Endothelial cell of umbilical vein (primary cell): ENCODE measurements at places on chromosomes 11 and 22.

DNA sequence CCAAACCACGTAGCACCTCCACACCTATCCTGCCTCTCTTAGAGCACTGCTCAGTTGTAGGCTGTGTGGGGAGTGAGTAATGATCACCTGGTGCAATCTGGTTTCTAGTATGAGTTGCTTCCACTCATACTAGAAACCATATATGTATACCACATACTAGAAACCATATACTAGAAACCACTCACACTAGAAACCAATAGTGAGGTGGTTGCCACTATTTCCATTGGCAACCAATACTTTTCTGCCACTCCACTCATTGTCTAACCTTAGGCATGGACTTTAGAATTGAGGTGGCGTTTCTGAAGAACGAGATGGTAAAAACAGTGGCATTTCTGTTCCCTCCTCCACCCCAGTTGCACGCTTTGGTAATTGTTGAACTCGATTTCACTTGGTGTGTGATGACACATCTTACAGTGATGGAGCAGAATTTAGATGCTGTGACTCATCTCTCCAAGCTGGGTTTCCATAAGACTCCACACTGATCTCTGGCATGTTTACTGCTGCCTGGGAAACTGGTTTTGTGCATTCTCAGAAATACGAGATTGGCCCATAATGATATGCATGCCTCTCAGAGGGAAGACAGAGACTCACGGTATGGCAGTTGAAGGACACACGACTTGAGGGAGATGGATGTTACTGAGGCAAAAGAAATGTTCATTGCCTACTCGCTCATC lies 82.9 kb downstream of the KIRREL3 start:
- DNase-seq, result no peak

- no peak for DNase-seq
Measured at GRCh38 chr11:115630214-115630613, 126.0 kb upstream of the CADM1 start.

DNA sequence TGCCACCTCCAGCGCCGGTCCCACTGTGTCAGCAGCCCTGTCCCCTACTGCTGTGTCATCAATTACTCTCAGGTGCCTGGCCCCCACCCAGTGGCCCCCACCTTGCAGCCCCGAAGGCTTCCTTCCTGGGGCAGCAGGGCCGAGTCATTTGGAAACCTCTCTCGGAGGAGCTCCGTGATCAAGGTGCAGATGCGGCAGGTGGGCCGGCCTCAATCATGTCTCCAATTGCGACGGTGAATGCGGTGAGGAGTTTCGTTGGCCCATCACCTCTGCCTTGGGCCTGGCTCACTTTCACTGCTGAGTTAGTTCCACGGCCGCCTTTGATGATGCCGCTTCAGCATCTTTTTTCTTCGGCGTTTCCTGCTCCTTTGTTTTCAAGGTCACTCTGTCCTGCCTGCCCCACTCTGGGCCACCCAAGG lies 11.3 kb upstream of the CXCR5 start:
- no peak for DNase-seq

DNA sequence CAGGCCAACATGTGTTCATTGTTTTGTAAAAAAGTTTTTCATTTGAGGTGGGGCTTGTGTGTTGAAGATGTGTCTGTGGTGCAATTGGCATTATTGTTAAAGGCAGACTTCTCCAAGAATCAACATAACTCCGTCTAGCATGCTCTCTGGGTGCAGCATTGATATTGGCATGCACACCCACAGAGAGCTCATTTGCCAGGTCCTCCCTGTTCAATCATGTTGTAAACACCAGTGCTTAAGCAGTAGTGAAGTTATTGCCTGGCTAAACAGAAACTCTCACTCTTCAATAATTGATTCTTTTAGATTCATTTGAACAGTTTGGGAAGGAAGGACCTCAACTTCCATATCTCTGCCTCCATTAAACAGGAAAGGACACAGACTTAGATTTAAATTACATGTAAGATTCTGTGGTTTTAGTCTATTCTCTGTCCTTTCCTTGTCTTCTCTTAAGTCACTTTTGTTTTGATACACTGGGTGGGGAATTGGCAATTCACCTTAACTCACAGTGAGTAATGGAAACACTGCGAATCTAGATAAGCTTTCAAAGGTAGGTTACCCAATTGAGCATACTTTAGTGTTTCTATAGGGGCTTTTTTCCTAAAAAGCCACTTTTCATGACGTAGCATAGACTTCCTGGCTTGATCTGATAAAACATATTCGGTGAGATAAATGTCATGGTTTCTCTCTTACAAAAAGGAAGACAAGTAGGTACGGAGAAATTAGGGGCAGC lies 30.8 kb upstream of the EXPH5 start:
- no peak for DNase-seq

DNA sequence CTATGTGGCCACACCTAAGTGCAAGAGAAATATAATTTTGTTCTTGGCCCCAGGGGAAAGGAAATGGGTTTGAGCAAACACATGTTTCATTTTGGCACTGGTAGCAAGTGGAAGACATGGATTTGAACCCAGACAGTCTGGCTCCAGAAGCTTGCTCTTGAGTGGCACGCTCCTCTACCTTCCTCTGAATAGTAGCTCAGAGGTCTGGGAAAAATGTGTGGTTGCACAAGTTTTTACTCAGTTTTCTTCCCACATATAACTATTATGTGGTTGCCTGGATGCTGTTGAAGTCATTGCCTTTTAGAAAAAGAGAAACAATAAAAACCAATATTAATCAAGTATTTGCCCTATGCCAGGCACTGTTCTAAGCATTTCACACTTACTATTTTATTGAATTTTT lies 16.3 kb downstream of the PARVA start:
- no peak for DNase-seq

GRCh38 chr11:32894149-32894827 lies 1.7 kb downstream of the QSER1 start:
- DNase-seq, result peak; percentile 71

DNA sequence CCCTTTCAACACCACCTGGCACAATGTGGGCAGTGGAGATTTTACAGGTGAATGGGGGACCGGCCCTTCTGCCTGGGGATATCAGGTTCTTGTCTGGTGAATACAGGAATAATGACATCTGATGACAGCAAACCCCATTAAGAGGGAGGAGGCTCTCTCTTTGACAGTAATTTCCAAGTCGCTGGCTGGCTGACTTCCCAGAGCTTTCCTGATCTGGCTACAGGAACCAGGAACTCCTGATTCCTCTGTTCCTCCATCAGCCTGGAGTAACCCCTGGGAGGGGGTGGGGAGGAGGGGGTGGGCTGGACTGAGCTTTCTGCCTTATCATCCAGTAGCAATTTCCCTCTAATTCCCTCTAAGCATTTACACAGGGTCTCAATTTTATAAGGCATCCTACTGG lies 3.7 kb upstream of the MIEF1 start:
- DNase-seq, result no peak

DNA sequence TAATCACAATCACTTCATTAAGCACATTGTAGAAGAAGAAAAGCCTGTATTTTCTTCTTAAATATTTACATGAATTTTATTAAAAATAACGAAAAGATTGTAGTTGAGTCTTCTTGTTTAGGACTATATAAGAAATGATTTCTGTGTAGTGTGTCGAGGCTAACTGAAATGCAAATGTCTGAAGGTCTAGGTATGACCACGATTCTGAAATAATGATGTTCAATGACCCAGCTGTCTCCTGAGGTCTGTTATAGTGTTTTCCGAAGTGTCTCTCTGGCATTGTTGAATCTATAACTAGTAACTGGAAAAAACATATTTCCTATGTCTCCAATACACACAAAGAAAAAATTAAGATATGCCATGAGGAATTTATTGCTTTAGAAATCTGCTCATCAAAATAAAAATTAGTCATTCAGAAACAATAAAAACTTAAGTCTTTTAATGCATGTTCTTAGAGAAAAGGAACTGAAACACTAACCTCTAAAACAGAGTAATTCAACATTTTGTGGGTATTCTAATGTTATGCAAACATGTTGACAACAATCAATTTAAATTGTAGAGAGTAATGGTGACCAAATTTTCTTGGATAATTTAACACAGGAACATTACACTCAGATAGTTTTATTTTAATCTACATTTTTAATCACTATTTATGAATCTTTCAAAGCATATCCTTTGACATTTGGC lies 55.0 kb downstream of the CASP12 start:
- no peak for DNase-seq

DNA sequence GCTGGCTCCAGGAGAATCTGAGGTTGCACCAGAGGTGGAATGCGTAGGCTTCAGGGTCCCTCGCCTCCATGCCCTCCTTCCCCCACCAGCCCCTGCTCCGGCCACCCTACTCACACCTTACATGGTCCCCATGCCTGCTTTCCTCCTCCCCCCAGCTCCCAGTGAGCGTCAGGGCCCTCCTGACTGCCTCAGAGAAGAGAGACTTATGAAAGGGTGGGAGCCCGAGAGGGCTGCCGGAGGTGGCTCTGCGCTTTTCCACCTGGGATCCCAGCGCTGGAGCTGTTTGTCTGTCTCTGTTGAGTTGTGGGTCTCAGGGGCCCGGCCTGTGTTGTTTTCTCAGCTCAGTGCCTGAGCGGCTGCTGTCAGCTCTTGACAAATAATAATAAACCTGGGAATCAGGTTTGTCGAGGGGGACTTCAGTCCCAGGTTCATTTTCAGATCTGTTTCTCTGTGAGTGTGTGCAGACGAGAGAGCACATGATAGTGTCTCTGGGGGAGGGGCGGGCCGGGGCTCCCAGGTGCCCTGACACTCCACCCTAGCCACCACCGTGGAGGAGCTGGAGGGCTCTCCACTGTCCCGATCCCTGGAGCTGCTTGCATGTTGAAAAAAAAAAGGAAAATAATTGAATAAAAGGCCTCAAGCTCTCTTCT lies 153.7 kb downstream of the FEZ1 start:
- DNase-seq, result no peak
